GM04503 (cell line): ENCODE measurements at places on chromosomes 13 and 19.

DNA sequence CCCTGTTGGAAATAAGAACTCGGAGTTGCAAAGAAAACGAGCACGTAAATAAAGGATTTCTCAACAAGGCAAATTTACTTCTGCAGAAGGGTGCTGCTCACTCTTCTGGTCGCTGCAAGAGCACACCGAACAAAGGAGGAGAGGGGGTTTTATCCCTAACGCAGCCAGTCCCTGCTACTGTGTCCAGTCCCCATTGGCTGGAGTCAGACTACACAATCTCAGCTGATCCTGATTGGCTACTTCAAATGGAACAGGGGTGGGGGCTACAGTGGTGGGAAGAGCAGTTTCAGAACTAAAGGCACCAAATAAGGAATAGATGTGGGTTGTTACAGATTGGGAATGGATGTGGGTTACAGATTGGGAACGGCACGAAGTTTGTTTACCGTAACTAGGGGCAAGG lies 63.9 kb upstream of the MCF2L start:
- DNase-seq: no peak

GRCh38 chr19:4531562-4532165 lies 3.4 kb downstream of the PLIN5 start:
- no peak for DNase-seq

DNA sequence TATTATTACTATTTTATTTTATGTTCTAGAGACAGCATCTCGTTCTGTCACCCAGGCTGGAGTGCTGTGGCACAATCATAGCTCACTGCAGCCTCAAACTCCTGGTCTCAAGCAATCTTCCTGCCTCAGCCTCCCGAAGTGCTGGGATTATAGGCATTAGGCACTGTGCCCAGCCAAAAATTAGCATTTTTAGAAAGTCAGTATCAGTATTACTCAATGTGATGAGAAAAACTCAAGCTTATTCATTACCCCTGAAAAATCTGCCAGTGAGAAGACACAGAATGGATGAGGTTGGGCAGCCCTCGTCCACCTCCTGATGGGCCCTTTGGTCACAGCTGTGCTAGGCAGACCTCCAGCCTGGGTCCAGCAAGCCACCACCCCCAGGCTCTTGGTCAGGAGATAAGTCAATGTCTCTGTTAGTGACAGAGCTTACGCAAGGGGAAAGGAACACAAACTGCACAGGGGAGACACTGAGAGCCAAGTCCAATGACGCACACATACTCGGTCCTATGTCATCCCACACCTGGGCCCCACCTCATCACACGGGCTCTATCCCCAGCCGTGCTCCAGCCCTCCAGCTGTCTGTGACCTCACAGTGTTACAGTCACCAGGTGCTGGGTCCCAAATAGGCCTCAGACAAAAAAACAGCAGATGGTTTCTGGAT lies 19.8 kb downstream of the PEPD start:
- DNase-seq: no peak

DNA sequence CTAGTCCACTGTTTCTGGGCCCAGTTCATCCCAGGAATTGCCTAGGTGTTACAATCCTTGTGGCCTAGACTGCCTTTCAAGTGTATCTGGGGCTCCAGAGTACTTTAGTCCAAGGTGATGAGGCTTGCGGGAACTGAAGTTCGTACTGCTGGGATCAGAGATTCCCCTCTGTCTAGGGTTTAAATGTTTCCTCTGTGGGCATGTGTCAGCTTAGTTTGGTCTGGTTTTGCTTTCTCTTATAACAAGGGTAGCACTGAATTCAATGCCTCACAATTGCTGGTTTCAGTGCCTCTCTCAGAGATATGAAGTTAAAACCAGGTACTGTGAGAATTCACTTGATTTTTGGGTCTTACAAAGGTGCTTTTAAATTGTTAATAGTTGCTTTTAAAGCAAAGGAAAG lies 30.8 kb downstream of the RGCC start:
- no peak for DNase-seq

DNA sequence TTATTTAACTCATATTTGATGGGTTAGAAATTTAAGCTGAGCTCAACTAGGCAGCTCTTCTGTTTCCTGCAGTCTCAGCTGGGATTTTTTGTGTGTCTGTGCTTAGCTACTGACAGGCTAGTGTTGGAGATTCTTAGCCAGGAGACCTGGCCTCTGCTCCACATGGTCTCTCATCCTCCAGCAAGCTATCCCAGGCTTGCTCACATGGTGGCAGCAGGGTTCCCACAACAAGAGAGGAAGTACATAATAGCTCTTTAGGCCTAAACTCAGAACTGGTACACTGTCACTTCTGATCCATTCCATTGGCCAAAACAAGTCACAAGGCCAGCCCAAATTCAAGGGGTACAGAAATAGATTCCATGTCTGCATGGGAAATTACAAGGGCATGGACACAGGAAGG lies 406.2 kb downstream of the SUCLA2 start:
- no peak for DNase-seq

- DNase-seq: no peak
Observed at GRCh38 chr19:50556282-50557008, 11.8 kb downstream of the LRRC4B start.

- DNase-seq: no peak
Observed at GRCh38 chr13:111962431-111962891, 104.5 kb upstream of the SOX1 start.

GRCh38 chr19:51365211-51365964 lies 800 bp downstream of the ETFB start:
- no peak for DNase-seq

GRCh38 chr19:15837221-15837731 lies 21.8 kb upstream of the OR10H1 start:
- DNase-seq: no peak

DNA sequence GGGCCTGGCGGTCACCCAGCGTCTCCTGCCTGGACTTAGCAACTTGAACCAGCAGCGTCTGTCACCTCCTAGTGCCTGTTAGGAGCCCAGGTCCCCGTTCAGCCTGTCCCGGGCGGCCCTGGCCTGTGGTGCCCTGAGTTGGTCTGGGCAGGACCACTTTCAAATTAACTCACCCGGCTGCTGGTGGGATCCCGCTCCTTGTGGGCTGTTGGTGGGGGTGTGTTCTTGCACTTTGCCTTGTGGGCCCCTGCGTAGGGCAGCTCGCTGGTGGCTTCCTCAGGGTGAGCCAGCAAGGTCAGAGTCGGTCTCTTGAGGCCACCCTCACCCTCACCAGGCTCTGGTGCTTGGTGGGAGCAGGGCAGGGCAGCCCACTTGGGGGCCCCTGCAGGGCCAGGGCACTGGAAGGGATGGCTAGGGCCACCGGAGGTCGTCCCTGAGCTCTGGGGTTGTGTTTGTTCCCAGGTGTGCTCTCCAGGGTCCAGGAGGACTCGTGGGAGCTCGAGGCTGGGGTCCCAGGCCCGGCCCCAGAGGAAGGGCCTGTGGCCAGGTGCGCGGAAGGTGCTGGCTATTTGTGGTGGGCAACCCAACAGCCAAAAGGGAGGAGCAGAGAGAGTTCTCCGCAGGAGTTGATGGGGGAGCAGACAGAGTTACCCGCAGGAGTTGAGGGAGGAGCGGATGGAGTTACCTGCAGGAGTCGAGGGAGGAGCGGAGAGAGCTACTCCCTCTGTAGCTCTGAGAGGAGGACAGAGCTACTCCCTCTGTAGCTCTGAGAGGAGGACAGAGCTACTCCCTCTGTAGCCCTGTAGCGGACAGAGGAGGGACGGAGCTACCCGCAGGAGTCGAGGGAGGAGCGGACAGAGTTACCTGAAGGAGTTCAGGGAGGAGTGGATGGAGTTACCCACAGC lies 16.9 kb downstream of the TFDP1 start:
- no peak for DNase-seq

- no peak for DNase-seq
Observed at GRCh38 chr13:112962911-112963625, 5.9 kb upstream of the MCF2L start.

- no peak for DNase-seq
Observed at GRCh38 chr19:24046550-24046949, 40.4 kb upstream of the ZNF254 start.

GRCh38 chr19:55209693-55210472 lies 582 bp upstream of the PTPRH start:
- DNase-seq: peak; percentile 80

DNA sequence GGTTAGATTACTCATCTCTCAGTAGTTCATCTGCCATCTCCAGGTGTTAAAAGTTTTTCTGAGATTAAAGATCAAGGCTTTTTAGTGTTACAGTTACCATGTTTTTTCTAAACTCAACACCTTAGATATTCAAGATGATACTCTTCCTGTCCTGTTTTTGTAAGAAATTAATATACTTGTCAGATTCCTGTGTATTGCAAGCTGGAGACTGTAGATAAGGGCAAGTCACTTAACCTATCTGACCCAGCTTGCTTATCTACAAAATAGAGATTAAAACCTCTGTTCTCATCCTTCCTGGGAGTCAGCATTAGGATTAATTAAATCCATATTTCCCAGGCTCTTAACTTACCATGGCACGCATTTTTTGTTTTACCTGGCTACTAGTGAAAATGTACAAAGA lies 25.2 kb downstream of the SUGT1 start:
- no peak for DNase-seq

- DNase-seq: no peak
Observed at GRCh38 chr19:664913-665443, 2.0 kb upstream of the RNF126 start.

- no peak for DNase-seq
Observed at GRCh38 chr13:113152984-113153809, 5.3 kb upstream of the PROZ start.

- no peak for DNase-seq
Observed at GRCh38 chr19:19645233-19645870, 1.9 kb upstream of the GMIP start.

DNA sequence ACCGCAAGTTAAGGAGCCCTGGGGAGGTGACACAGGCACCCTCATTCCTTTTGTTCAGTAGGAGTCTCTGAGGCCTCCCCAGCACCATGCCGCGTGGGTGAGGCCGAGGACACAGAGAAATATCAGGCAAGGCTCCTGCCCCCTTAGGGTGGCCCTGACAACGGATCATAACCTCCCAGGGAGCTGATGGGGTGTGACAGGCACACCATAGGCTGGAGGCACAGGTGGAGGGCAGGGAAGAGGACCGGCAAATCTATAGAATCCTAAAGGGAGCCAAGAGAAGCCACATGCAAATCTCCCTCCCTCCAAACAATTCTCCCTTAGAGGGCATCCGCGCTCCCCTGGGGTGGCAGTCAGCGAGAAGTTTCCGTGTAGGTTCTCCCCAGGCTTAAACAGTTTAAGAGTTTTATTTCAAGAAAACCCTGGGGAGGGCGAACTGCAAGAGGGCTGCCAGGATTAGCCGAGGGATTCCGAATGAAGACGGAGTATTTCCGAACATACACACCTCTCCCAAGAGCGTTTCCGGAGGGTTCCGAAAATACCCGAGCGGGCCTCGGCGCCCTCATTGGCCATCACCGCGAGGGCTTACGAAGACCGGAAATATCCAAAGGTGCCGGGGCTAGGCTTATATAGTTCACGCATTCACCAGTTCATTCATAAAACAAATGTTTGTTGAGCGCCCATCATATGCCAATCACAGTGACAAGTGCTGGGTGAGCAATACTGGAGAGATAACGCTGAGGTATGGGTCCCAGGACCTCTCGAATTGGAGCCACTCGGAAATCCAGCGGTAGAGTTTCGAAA lies 610 bp upstream of the RPL28 start:
- peak; percentile 72 for DNase-seq

DNA sequence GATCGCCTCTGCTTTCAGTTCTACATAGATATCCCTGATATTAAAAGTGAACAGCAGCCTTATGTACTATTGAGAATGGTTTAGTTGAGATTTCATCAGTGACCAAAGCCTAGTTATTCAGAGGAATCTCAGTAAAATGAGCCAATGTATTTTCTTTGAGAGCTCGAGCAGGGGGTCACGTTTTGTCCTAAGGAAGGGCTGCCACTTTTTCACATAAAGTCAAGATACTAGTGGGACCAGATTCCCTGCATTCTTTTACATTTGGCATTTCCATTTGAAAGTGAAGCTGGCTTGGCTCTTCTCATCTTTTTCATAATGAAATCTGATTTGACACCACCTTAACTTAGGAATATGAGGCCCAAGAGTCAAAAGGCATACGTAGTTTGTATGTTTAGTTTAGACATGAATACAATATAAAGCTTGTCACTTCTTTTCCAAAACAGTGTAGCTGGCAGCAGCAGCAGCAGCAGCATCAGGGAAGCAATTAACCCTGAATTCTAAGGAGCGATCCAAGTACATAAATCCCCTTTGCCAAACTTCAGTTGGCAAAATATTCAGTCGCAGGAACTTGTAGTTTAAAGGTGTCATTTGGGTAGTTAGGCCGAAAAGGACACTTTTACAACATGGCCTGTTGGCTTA lies 1752.2 kb upstream of the PCDH20 start:
- no peak for DNase-seq

GRCh38 chr13:100753376-100753775 lies 78.8 kb upstream of the TMTC4 start:
- DNase-seq: no peak

DNA sequence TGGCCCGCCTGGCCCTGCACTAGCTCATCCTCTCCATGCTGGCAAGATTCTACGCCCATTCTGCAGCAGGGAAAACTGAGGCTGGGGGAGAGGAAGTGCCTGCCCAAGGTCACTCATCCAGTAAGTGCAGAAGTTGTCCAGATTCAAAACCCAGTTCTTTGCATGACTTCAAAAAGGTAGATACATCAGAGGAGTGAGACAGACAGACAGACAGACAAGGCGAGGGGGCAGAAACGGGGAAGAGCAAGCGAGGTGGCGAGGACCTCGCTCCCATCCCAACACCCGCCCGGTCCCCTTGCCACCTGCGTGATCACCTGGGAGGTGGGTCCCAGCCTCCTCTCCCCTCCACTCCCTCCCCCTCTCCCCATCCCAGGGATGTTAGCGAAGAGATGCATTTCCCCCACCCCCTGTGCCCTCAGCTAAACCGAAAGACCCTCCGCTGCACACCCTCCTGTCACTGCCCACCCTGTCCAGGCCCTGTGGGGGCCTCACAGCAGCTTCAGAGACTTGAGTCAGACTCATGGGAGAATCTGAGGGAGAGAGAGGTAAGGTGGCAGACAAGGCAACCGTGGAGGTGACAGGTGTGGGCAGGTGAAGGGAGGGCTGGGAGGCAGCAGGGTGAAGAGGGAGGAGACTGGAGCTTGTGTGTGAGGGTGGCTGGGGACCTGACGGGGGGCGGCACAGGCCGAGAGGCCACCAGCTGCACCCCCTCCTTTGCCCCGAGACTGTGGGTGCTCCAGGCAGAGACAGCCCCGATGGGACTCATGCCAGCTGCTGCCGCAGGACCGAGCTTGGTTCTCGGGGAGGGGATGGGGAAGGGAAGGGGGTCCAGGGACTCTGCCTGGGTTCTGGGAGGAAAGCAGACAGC lies 18.9 kb downstream of the LRRC4B start:
- no peak for DNase-seq

GRCh38 chr19:51887522-51888498 lies at the start of gene ZNF577:
TSS of gene ZNF577 (minus strand) at chr19:51887951. CDS start at chr19:51880382, 7,569 bp downstream.
- DNase-seq: peak; percentile 50

- no peak for DNase-seq
Observed at GRCh38 chr13:113061796-113062425, 43.7 kb upstream of the F7 start.

DNA sequence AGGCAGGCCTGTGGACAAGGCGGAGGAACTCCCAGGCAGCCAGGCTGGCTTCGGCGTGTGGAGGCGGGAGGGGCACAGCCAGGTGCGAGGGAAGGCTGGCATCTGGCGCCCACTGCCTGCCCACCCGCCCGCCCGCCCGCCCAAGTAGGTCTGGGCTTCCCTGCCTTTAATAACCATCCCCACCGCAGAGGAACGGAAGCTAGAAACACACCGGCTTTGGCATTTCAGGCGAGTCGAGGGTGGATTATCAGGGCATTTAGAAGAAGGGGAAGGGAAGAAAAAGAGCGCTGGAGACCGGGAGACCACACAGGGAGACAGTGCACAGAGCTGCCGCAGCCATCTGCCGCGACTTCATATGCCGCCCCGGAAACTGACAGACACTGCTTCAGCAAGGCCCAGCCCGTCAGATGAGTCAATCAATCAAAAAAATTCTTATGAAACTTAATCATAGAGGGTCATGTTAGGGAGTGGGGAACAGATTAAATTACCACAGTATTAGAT lies 199.7 kb downstream of the TSHZ3 start:
- no peak for DNase-seq
